Fibroblast of lung (primary cell): ENCODE measurements at places on chromosomes 1 and 21.

- DNase-seq, result no peak
Measured at GRCh38 chr1:178521241-178521640, 8.3 kb downstream of the TEX35 start.

- DNase-seq, result no peak
Measured at GRCh38 chr1:184820956-184821355, 66.3 kb upstream of the EDEM3 start.

- DNase-seq, result no peak
Measured at GRCh38 chr1:168521401-168522000, 22.3 kb downstream of the XCL2 start.

DNA sequence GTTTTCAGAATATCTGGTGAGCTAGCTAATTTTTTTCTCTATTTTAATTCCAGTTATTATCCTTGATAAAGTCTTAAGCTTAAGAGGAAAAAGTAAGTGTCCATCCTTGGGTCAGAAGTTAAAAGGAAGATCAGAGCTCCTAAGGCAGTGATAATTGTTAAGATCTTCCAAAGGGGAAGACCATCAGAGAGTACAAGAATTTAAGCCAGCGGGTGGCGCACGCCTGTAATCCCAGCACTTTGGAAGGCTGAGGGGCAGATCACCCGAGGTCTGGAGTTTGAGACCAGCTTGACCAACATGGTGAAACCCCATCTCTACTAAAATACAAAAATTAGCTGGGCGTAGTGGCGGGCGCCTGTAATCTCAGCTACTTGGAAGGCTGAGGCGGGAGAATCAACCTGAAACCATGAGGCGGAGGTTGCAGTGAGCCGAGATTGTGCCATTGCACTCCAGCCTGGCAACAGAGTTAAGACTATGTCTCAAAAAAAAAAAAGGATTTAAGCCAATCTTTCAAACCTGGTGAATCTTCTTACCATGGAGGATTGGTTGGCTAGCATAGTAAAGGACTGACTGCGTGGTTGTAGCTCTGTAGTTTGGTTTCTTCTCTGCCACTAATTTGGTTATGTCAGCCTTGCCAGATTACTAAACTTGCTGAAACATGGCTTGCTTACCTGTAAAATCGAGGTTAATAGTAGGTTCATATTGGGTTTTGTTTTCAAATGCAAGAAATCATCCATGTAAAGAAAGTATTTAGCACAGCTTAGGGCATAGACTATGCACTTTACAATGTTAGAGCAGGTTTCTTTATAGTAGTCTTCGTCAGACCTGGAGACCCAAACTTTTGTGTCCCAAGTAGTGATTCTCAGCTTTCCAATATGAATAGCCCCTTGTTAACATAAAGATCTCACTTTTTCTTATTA lies 15.9 kb downstream of the AKIRIN1 start:
- DNase-seq, result no peak

GRCh38 chr1:199010492-199010891 lies 371.7 kb downstream of the PTPRC start:
- DNase-seq, result no peak

DNA sequence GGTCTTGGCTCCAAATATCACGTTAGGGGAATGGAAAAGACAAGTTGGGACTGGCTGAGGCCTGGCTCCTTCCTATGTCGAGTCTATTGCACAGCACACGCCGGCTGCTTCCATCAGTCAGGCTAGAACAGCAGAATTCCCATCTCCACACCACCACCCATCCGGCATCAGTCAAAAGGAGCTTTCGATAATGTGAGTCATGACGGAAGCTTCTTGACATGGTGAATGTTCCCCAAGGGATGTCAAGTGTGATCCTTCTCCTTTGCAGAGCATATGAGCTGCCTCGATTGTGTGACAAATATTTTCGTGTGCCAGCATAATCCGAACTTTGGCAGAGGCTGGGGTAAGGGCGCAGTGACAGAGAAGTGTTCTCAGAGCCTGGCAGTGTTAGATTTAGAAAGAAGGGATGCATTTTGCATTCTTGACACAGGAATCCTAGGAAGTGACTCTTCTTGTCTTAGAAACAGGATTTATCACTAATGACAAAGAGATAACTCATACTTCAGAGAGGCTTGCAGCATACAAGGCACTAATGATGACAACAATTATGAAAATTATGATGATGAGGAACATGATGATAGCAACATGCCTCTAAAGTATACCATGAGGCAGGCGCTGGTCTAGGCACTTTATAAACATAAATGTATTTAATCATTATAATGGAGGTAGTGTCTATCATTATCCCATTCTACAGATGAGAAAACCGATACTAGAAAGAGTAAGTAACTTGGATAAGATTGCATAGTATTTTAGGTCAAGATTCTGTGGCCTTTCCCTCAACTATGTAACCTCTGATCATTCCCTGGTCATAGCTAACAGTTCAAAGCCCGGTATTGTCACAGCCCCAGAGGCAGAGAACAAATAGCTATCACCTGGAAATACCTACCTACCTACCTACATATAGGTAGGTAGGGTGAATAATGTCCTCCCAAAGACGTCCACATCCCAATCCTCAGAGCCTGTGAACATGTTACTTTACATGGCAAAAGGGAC lies 135.0 kb downstream of the KCNJ6 start:
- DNase-seq, result no peak

DNA sequence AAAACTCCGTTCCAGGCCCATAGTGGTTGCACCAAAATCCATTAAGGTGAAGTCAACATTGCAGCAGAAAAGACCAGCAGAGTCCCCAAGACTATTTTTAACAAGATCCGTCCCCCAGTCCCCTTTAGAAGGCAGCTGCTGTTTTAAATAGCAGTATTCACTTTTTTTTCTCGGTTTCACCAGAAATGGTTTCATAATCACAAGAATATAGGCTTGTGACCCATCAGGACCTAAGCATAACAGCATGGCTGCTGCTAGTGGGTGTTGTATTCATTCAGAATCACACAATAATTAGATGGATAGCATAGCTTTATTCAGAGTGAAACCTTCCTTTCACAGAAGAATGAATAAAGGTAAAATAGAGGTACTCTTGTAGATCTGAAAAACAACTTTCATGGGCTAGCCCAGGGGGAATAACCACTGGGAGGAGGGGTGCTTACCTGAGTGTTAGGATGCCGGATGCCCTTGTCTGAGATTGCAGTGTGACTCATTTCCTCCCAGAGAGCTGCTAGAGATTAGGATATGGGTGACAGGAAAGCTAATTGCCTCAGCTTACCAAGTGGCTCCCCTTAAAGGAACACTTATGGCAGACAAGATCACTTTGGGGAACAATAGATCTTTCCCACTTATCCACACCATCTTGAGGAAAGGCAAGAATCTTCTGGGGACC lies 35.0 kb downstream of the ACKR1 start:
- DNase-seq, result no peak

- DNase-seq, result peak; percentile 59
Measured at GRCh38 chr1:27662707-27663393, 9.1 kb downstream of the IFI6 start.

DNA sequence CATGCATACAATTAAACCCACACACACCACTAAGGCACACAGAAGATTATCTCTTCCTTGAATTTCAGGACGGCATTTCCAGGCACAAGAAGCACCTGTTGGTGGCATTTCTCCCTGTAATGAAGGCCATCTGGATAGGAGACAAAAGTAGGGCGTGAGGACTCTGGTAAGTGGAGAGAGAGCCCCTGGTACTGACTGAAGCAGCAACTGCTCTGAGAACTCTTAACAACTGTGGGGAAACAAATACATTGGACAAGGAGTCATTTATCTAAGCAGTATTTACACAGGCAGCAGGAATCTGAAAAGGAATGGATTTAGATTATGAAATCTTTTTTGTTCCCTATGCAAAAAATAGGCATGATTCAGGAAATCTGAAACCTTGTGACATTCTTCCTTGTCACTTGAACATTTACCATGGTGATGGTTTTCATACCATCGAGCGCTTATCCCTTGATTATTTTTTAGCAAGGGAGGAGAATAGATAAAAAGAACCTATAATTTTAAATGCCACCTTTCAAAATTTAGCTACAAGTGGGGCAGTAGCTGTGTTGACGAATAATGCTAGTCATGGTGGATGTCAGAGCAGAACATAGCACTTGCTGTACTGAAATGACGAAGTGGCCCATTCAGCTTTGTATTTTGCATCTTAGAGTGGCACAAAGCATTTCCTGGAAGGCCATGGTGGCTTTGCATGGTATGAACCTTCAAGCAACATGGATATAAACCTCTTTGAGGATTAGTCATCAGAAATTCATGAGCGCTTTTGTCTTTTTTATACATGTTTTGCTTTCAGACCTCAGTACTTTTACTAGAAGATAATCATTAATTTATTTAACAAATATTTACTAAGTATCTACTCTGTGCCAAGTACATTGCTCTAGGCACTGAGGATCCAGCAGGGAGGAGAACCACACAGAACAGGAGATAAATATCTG lies 362.0 kb downstream of the ADGRL2 start:
- DNase-seq, result peak; percentile 45

DNA sequence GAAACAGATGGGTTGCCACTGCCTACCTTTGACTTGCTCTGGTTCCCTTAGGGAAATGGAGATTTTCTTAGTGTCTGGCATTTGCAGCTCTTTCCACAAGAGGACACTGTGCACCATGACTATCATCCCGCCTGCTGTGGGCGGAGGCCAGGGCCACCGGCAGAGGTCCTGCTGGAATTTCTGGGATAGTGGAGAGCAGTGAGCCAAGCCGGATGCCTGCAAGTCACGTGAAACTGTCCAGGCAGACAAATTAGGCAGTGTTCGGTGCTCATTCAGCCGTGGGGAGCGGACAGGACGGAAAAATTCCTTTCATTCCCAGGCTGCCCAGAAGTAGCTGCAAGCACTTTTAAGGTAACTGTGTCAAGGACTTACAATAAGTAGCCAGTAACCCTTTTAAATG lies 43.4 kb downstream of the IGSF5 start:
- peak; percentile 94 for DNase-seq

DNA sequence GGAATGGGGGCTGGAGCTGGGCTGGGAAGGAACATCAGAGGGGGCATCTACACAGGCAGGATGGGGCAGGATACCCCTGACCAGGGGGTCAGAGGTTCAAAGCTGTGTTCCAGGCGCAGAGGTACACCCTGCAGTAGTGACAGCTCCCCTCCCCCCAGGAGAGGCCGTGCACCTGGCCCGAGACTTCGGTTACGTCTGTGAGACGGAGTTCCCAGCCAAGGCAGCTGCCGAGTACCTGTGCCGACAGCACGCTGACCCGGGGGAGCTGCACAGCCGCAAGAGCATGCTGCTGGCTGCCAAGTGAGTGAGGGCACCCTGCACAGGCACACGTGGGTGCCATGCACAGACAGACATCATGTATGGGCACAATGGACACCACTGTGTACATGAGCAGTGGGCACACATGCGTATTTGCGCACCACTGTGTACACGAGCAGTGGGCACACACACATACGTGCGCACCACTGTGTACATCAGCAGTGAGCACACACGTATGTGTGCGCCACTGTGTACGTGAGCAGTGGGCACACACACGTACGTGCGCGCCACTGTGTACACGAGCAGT lies 17.4 kb downstream of the TFAP2E start:
- DNase-seq, result no peak

DNA sequence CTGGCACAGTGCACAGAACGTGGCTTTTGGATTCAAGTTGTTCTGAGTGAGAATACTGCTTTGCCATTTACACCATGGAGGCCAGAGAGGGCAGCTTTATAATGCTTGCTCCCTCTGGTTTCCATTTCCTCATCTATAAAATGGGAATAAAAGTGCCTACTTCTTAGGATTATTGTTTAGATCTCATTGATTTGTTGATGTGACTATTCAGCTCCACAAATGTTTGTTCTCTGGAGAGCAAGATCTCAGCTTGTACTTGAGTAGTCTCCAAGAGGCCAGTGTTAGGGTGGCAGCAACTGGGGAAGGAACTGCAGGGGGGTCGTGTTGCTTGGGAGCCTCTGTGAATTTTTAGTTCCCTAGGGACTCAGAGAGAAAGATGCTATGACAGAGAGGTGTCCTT lies 55.2 kb downstream of the YARS1 start:
- no peak for DNase-seq

- DNase-seq, result no peak
Measured at GRCh38 chr1:170592591-170593111, 60.7 kb downstream of the GORAB start.

DNA sequence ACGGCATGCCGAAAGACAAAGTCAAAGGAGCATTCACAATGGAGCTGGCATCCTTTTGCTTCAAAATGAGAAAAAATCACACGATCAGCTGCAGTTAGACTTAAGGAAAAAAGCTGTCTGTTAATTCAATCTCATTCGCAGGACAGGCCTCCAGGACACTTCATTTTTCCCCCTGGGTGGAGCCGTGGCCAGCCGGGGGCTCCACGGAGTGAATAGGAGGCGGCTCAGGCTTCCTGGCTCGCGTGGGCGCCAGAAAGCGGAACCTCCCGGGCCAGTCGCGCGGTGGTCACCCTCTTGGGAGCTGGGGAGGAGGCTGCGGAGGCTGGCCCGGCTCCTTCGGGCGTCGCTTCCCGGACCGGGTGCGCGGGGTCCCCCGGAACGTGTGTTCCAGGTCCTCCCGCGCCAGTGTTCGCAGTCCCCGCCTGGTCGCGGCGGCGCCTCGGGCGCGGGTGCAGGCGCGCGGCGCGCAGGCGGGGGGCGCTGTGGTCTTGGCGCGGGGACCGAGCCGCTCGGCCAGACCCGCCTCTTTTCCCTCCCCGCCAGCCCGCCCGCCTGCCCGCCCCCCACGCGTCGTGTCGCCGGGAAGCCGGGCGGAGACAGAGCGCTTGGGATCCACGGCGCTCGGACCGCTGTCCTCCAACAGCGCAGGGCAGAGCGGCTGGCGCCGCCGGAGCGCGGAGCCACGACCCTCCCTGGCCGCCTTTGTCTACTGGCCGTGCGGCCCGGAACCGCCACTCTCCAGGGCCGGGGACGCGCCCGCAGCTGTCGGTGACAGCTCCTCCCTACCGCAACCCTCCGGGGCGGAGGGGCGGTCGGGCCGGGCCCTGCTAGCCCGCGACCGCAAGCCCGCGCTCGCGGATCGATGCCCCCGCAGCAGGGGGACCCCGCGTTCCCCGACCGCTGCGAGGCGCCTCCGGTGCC lies at the start of gene RHOU:
Gene RHOU, plus strand, starts transcription at position 599 of the 921 bp plus-strand sequence. Its CDS starts 264 bp downstream, at position 863.
- peak; percentile 53 for DNase-seq

DNA sequence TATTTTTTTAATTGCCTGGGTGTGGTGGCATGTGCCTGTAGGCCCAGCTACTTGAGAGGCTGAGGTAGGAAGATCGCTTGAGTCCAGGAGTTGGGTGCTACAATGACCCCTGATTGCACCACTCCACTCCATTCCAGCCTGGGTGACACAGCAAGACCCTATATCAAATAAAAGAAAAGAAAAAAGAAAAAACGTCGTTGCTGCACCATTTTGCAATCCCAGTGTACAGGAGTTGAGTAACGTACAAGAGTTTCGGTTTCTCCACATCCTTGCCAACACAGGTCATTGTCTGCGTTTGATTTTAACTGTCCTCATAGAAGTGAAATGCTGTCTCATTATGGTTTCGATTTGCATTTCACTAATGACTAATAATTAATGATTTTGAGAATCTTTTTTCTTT lies 7.9 kb downstream of the ZNF684 start:
- DNase-seq, result no peak

- DNase-seq, result no peak
Measured at GRCh38 chr1:107843989-107844388, 121.0 kb downstream of the VAV3 start.

DNA sequence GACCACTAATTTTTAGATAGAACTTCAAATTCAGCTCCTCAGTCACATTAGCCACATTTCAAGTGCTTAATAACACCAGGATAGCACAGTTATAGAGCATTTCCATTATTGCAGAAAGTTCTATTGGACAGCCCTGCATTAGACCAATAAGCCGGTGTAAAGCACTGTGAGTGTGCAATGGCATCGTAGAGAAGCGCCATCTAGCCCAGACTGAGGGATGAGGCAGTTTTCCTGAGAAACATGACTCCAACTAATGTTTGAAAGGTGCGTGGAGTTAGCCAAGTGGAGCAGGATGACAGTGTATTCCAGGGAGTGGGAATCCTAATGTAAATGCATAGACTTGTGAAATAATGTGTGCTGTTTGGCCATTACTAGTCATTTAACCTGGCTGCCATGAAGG lies 7.7 kb downstream of the RPE65 start:
- no peak for DNase-seq
